ENCODE measurements at places on chromosomes 7 and 10.

DNA sequence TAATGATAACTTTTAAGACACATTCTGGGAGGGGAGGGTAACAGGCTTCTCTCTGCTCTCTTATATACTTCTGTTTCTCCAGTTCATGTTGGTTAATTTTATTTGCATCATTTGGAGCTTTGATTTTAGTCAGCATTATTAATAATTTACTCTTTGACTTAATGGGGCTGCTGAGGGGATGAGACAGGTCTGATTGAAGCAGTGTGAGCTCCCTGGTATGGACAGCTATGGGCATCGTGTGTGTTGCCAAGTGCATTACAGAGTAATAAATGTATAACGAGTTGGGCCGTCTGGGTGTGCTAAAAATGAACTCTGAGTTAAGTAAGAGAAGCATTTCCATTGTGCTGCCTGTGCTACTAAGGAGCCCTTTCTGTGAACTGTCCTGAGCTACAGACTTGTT lies 31.7 kb upstream of the IKZF1 start:
- no peak for DNase-seq

DNA sequence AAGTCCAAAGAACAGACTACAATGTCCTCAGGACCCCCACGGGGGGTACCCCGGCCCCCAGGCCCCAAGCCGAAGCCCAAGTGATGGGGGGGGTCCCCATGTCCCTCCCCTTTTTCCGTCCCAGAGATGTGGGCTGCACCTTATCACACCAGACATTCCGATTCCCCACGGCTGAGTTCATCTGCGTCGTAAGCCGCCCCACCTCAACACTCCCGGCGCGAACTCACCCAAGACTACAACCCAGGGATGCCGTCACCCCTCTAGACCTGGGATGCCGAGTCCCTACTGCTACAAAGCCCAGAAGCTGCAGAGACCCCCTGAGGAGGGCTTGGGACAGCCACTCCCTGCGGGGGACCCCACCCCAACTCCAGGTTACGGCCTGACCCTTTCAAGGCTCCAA lies 14.5 kb downstream of the PDGFA start:
- DNase-seq: no peak

DNA sequence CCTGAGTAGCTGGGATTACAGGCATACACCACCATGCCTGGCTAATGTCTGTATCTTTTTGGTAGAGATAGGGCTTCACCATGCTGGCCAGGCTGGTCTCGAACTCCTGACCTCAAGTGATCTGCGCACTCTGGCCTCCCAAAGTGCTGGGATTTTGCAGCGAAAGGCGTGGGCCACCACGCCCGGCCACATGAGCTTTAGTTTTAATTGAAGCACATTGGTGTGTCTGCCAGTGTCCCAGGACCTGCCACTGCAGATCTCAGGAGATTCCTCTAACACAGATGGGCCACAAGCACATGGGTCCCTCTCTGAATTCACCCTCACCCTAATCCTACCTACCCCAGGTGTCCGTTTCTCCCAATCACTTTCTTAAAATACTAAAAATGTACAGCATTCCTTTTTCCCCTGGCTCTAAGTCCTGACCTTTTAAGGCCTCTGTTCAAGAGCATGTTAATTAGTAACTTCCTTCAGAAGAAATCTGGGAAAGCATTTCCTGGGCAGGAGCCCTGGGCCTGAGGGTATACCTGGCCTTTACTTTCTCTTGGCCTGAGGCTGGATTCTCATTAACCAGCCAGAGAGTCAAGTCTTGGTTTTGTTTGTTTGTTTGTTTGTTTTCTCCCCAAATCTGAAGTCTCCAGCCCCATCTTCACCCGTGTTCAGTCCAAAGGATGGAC lies 82.6 kb downstream of the PRPF18 start:
- no peak for DNase-seq

GRCh38 chr7:150404172-150404804 lies 25.2 kb downstream of the ZNF775 start:
- no peak for DNase-seq

DNA sequence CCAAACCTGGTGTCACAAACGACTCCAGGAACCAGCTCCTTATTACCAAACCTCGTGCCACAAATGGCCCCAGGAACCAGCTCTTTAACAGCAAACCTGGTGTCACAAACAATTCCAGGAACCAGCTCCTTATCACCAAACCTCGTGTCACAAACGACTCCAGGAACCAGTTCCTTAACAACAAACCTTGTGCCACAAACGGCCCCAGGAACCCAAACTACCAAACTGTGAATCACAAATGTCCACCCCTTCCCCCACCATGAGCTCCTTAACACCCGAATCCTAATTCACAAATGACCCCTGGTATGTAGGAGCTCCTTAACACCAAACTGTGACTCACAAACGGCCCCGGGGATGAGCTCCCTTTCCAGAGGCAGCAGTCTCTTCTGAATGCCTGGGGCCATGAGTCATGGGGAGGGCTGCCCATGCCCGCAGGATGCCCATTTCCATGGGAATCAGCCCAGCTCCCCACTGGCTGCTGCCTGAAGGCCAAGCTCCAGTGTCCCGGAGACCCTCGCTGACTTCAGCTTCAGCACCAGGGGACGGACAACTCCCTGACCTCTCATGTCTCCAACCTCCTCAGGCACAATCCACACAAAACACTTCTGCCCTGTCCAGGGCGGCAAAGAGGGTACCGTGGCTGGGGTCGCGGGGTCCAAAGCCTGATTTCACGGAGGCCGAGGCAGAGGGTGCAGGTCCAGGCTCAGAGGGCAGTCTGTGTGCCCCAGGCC lies 213.1 kb downstream of the ELFN1 start:
- DNase-seq: no peak

DNA sequence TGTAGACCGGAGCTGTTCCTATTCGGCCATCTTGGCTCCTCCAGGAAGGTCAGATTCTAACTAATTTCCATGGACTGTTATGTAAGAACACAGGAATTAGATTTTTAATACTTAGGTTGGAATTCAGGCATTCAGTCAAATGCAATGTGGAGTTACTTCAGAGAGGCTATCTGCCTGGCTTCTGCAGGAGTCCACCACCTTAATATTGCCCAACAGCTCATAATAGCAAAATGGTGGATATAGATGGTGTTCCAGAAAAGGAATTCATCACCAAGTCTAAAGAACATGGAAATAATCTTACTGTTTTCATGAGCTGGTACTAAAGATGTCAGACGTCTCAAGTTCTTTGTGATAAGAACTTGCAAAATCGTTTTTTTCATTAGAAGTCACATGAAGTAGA lies 39.5 kb downstream of the CRHR2 start:
- DNase-seq: no peak
